ENCODE measurements at places on chromosomes 13 and 19.

DNA sequence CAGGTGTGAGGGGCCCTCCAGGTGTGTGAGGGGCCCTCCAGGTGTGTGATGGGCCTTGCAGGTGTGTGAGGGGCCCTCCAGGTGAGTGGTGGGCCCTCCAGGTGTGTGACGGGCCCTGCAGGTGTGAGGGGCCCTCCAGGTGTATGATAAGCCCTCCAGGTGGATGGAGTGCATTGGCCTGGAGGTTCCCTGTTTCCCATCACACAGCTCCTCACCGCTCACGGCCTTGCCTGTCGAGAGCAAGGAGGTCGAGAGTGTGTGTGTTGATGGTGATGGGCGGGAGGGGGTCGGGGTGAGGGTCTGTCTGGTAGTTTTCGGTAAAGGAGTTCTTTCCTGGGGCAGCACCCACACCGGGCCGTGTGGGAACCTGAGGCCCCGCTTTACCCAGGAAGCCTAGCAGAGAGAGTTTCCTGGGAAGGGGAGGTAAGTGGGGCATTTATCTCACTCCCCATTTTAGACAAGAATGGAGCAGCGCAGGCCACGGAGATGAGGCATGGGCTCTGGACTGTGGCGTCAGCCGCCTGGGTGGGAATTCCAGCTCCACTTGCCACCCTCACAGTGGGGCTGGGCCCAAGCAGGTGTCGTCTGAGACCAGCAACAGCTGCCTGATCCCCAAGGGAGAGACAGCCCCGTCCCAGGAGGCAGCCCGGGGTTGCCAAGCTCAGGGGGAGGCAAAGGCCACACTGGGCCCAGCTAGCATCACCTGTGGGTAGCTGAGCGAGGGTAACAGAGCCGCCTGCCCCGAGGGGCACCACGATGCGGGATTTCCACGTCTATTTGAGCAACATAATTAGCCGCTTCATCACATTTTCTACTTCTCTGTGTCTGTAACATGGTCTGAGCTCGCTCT is 10.9 kb upstream of the GAS6 start:
- no peak for DNase-seq

DNA sequence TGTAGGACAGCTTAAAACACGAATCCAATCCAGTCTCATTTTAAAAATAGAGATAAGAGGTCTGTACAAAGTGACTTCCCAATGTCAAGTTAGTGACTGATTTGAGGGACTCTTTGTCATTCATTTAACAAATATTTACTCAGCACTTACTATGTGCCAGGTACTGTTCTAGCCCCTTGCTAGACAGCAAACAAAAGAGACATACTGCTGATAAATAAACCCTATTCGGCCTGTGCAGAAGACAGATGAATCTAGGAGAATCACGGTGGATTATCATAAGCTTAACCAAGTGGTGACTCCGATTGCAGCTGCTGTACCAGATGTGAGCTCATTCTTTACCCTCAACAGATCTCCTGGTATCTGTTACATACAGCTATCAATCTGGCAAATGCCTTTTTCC is 6.4 kb upstream of the ELF1 start:
- DNase-seq: no peak

- DNase-seq: no peak
Measured at GRCh38 chr19:19074196-19074882, 10.5 kb downstream of the SLC25A42 start.

- no peak for DNase-seq
Measured at GRCh38 chr19:29188289-29189032, 24.5 kb downstream of the UQCRFS1 start.

- DNase-seq: peak; percentile 93
Measured at GRCh38 chr19:51422053-51422448, 4.6 kb upstream of the SIGLEC10 start.

DNA sequence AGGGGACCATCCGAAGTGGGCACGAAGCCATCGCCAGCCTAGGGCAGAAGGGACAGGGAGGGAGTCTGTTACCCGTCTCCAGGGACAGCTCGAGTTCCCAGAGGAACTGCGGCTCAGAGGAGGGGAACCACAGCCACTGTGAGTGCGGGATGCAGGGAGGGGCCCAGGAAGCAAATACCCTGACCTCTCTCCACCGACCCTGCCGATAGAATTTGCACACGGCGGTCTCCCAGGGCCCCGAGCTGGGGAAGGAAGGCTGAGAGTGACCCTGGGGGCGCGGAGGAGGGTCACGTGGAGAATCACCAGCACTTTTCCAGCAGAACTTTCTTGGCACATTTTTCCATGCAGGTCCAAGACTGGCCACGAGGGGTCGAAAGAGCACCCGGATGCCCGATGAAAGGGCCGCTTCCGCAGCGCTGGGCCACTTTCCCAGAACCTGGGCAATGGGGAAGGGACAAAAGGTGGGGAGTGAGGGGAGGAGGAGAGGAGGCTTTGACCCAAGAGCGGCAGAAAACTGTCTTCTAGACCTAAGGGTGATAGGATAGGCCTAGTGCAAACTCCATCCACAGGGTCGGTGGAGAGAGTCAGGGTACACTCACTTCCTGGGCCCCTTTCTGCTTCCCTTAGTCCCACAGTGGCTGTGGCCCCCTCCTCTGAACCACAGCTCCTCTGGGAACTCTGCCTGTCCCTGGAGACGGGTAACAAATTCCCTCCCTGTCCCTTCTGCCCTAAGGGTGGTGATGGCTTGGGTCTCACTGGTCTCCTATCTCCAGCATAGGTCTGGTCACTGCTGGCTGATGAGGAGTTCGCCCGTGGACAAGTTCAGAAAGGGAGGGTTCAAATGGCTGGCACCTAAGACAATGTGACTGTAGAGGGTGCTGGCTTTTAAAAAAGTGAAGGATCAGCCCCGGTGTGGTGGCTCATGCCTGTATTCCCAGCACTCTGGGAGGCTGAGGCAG is 5.3 kb upstream of the GPR4 start:
- peak; percentile 82 for DNase-seq

DNA sequence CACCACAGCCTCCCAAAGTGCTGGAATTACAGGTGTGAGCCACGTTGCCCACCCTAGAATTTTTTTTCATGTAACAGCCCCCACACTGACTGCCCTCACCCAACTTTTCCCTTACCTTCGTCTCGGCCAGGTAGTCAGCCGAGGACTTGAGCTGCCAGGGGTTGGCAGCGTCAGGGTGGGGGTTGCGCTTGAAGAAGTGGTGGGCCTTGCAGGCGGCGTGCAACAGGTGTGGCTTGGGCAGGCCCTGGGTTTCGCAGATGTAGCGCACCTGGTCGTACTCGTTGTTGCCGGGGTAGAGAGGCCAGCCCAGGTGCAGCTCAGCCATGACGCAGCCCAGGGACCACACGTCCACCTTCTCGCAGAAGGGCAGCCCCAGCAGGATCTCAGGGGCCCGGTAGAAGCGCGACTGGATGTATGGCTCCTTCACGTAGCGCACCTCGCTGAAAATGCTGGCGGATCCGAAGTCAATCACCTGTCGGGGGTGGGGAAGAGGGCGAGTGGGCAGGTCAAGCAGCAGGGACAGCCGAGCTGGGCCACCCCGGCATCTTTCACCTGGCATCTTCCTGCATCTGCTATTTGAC is 6.2 kb downstream of the HIPK4 start:
- DNase-seq: no peak

Data from AG08396 (cell line).